ENCODE measurements at places on chromosomes 3 and 15. TPM values are rescaled to one million over a fixed set of nuclear protein-coding genes. Genes with fewer than 3 reads are reported as not detected.

DNA sequence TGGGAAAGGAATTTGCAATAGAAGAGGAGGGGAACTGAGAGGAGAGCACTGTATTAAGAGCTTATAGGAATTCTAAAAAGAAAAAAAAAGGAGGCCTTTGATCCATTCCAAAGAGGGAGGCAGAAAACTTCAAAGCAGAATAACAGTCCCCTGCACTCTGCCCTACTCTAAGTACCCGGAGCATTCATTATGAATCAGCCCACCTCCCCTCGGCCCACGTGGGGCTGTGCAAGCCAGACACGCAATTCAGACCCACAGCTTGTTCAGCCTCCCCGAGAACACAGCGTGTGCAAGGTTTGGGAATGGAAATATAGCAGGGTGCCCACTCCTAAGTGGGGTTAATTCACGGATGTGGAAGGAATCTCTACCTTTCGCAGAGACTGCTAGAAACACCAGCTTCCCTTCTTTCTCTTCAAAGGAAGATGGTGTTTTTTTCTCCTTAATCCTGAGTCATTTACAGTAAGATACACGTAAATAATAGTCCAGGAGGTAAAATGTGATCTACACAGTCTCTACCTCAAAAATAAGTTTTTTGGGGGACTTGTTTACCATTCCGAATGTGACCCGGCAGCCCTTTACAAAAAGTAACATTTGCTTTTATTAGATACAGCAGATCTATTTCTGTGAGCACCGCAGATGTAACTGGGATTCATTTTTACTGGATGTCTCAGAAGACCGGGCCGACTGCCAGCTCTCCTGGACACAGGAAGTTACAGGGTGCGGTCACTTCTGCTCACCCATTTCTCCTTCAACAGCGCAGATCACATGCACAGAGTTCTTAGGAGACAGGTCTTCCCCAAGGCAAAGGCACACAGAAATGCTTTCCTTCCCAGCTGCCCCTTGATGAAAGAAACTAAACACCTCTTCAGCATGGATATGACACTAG is 768.5 kb upstream of the CFAP20DC start:
- peak; percentile 58 for DNase-seq

The SLC28A1 gene
- polyA plus RNA-seq: not detected

The LYZL4 gene
- not detected for polyA plus RNA-seq

The GXYLT2 gene
- polyA plus RNA-seq: 34.9 TPM

DNA sequence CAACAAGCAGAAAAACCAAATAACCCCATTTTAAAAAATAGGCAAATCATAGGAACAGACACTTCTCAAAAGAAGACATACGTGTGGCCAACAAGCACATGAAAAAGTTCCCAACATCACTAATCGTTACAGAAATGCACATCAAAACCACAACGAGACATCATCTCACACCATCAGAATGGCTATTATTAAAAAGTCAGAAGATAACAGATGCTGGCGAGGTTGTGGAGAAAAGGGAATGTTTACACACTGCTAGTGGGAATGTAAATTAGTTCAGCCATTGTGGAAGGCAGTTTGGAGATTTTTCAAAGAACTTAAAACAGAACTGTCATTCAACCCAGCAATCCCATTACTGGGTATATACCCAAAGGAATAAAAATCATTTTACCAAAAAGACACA is 60.7 kb downstream of the ABI3BP start:
- no peak for DNase-seq
